ENCODE measurements at places on chromosomes 3 and 15.

- no peak for DNase-seq
These were observed 26.0 kb downstream of the ACSBG1 start for GRCh38 chr15:78208341-78208844.

DNA sequence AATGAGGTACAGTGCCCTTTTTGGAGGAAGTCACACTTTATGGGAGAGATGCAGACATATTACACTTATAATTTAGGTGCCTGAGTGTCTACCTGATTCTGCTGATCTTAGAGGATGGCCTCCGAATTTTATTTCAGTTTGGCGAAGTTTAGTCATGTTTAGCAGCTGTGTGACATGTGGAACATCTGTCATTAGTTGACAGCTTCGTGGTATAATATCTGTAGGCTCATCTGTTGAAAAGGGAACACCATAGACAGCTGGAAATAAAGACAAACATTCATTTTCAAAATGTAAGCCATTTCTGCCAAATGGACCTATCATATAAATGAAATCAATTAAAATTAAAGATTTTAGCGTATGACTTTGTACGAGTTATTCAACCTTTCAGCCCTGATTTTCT is 165.4 kb downstream of the CFAP20DC start:
- no peak for DNase-seq

- peak; percentile 33 for DNase-seq
These were observed 22.5 kb downstream of the DMXL2 start for GRCh38 chr15:51600114-51600513.

- DNase-seq = peak; percentile 70
These were observed 4.1 kb upstream of the ACTC1 start for GRCh38 chr15:34799149-34800101.

DNA sequence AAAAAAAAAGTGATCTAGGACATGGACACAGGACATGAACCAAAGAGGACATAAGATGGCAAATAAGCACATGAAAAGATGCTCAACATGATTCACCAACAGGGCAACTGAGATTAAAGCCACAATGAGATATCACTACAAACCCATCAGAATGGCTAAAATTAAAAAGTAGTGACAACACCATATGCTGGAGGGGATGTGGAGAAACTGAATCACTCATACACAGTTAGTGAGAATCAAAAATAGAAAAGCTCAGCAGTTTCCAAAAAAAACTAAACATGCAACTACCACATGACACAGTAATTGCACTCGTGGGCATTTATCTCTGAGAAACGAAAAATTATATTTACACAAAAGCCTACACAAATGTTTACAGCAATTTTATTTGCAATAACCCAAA is 27.9 kb upstream of the ACKR4 start:
- DNase-seq = no peak

DNA sequence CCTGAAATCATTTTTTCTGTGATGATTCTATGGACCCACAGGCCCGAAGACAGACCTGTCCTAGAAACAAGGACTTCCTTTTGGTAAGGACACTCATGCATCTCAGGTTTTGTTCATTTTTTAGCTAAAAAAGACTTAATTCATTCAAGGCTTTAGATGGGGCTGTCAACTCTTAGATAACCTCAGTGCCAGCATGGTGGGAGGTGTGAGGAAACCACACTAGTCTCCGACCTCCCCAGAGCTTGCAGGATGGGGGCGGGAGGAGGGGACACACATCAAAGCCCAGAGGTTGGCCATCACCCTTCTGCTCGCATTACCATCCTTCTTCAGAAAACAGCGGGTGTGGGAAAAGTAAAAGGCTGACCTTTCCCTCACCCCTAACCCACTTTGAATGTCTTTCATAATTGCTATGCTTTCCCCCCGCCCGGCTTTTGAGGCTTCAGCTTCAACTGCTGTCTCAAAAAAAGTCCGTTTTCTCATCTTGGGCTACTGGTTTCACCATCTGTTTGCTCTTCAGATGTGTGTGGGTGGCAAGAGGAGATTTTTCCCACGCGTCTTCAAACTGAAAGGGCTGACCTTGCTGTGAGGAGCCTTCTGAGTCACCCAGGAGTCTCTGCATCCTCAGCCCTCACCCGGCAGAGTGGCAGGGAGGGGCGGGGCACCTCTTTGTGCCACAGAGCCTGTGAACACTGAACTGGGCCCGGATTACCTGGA is 27.6 kb upstream of the CXCR6 start:
- peak; percentile 66 for DNase-seq

- no peak for DNase-seq
These were observed 224.7 kb upstream of the POU1F1 start for GRCh38 chr3:87501076-87501475.

- DNase-seq = no peak
These were observed 632.1 kb downstream of the ROBO2 start for GRCh38 chr3:77672016-77672415.

DNA sequence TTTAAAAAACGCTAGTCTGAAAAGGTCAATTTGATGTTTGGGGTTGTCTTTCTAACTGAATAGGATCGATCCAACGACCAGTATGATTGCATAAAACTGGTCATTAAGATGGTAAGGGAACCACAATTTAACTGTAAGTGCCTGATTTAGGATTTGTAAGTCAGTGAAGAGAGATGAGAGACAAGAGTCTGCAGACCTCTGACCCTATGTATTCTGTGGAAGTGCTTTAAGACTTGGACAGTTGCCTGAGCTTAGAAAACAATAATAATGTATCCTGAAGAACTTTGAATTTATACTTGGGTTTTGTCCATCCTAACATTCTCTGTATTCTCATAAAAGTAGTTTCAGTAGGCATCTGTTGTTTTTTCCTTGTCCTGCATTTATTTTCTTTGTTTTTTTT is 221.4 kb upstream of the SUCLG2 start:
- peak; percentile 4 for DNase-seq

DNA sequence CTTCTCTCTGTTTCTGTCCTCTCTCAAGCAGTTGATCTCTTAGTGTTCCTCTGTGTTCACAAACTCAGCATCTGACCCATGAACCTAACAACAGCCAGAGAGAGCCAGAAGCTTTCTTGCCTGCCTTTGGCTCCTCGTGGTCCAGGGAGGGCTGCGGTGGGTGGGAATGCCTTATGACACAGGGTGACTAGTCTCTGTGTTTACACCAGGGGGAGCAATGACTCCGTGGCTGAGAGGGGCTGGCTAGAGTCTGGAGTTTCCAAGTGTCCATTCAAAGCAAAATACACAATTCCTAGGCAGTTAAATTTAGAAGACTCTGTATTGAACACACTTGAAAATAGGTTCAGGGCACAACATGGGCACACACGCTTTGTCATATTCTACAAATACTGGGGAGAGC is 370.0 kb upstream of the FRG2C start:
- peak; percentile 58 for DNase-seq

GRCh38 chr15:92580933-92581445 is 74.6 kb downstream of the FAM174B start:
- no peak for DNase-seq

GRCh38 chr3:18394384-18394995 is 30.6 kb downstream of the SATB1 start:
- DNase-seq = no peak

DNA sequence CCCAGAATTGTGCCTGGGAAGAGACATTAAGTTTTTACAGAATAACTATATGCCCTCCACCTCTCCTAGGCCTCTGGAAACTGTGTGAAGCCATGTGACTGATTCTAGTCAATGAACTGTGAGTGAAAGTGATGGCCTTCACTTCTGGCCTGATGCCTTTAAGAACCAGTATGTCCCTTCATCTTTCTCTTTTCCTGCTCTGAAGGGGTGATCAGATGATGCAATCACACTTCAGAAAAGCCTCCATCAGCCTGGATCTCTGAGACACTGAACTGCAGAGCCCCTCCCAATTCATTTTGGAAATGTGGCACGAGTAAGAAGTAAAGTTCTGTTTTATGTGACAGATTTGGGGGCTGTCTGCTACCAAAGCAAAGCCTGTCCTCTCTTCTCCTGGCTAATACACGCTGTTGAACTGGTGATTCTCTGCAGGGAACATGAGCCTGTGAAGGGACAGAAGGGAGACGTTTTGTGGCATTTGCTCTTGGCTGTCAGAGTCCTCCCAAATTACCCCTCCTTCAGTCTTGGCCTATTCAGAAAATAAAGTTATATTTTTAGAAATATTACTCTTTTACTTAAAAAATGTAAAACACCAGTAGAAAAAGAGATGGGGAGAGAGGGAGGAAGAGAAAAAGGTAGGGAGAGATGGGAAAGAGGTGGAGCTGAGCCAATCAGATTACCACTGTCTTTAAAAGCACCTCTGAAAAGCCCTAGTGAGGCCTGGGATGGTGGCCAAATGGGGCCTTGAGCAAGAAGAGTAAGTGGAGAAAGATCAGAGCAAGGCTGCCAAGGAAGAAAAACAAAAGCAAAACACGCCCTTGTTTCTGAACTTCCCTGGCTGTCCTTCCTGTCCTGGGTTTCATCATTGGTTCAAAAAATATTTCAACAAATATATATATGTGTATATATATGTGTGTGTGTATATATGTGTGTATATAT is 40.9 kb upstream of the RYK start:
- peak; percentile 66 for DNase-seq

- no peak for DNase-seq
These were observed 29.7 kb upstream of the HHATL start for GRCh38 chr3:42732196-42732828.

GRCh38 chr3:133991209-133991608 is 38.5 kb downstream of the SLCO2A1 start:
- DNase-seq = no peak

DNA sequence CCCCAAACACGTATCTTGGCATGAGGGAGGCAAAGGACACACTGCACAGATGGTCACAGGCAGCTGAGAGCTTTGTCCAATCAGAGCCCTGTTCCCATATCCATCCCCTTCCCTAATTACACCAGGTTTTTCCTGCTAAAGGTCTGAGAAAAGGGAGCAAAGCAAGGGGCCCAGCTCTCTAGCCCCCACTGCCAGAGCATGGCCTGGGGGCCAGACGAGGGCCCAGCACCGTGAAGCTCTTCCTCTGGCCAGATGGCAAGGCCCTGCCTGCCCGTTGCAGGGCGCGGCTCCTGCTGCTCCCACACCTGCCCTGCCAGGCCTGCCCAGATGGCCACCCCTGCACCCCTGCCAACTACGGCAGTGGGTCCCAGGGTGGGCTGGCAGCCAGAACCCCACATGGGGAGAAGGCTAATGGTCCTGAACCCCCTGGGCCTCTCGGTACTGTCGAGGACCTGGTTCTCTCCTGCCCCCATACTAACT is 3.2 kb downstream of the SHF start:
- no peak for DNase-seq

- peak; percentile 42 for DNase-seq
These were observed 2.0 kb downstream of the SRGAP3 start for GRCh38 chr3:9247361-9247940.

- DNase-seq = peak; percentile 80
These were observed 742.0 kb upstream of the CCDC54 start for GRCh38 chr3:106635271-106635670.

DNA sequence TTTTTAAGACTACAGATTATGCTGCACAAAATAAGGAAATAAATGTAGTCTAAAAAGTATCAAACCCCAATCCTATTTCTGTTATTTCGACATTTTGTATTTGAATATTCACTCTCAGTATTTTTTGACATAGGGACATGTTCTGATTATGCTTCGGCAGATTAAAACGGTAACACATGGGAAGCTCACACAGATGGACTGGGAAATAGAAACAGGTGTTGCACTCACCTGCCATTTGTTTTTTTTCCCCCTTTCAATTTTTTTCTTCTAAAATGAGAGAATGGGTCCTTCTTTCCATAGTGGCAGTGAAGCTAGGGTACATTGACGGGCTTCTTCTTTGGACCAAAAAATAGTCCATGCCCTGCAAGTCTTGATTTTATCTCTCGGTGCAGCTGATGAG is 163.1 kb downstream of the MYRIP start:
- no peak for DNase-seq

- DNase-seq = no peak
These were observed 71.4 kb downstream of the TFDP2 start for GRCh38 chr3:142077859-142078500.

DNA sequence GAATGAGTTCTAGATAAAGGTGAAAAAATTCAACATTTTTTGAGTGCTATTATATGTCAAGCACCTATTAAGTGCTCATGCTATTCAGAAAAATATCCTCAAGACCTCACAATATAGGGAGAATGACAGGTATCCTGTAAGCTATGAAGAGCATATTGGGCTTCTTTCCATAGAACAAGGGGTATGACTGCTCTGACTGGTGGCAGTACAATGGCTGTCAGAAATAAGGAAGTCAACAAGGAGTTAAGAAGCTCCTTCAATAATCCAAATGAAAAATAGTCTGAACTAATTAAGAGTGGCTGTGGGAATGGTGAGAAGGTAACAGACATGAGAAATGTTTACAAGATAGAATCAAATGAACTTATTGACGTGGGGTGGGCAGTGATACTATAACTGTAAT is 24.7 kb downstream of the NPTN start:
- DNase-seq = no peak

DNA sequence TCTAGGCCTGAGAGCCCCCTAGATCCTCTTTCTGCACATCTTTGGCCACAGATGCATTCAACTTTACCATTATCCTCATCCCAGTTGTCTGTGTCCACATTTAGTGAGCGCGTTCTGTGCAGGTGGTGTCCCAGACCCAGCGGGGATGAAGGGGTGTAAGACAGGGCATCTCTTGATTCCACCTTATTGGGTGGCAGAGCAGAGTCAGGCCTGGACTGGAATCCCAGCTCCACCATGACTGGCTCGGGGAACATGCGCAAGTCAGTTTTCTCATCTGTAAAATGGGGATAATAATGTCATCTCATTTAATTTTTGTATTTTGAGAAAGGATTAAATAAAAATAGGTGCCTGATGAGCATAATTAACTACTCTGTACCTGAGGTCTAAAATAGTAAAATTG is 7.8 kb downstream of the SMAD6 start:
- no peak for DNase-seq

DNA sequence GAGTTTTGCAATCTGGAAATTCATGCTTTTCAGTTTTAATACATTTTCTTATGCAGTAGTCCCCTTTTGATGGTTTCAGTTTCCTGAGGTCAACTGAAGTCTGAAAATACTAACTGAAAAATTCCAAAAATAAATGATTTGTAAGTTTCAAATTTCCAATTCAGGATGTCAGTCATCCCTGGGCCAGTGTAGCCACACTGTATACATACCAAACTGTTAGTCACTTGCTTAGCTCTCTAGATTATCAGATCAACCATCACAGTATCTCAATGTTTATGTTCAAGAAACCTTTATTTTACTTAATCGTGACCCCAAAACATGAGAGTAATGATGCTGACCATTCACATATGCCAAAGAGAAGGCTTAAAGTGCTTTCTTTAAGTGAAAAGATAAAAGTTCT is 715.5 kb downstream of the GBE1 start:
- no peak for DNase-seq

- DNase-seq = no peak
These were observed 50.2 kb upstream of the NSMCE3 start for GRCh38 chr15:29319823-29320222.

- DNase-seq = no peak
These were observed 193.0 kb upstream of the GOLIM4 start for GRCh38 chr3:168288511-168289401.

- DNase-seq = no peak
These were observed 24.0 kb upstream of the RAD18 start for GRCh38 chr3:8987226-8987625.

DNA sequence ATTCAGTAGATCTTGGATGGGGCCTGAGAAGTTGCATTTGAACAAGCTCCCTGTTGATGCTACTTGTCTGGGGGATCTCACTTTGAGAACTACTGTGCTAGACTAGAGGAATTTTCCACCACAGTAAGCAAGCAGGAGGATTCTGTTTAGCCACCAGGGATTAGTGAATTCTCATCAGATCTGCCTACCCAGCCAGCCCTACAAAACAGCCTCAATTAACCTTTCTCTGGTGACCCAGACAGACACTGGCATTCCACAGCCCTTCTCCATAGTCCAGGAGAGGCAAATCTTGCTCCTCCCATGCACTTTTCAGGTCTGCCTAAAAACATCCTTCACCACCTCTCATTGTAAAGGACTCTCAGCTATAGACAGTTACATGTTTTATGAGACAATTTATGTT is 16.7 kb upstream of the MYH15 start:
- no peak for DNase-seq

Data from astrocyte of the hippocampus (primary cell).